Endothelial cell (in vitro differentiated cells): ENCODE measurements at places on chromosomes 4 and X.

- DNase-seq = no peak
These were observed 1898.4 kb downstream of the STIM2 start for GRCh38 chr4:28759064-28759463.

GRCh38 chr4:139674875-139675550 is 9.4 kb downstream of the MGST2 start:
- no peak for DNase-seq

DNA sequence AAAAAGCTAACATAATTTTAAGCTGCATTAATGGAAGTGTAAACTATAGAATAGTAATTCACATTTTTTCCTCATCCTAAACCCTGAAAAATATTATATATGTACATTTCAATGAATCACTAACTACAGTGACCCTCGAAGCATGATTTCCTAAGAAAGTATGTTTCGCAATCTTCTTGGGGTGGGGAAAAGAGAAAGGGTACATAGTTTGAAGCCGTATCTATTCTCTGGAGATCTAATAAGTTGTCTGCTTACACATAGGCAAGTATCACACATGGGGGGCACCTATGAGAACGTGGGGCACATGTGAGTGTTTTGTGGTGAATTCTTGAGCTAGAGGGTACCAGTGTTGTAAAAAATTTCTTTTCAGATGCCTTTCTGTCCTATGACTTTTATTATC is 71.2 kb downstream of the JADE1 start:
- no peak for DNase-seq

DNA sequence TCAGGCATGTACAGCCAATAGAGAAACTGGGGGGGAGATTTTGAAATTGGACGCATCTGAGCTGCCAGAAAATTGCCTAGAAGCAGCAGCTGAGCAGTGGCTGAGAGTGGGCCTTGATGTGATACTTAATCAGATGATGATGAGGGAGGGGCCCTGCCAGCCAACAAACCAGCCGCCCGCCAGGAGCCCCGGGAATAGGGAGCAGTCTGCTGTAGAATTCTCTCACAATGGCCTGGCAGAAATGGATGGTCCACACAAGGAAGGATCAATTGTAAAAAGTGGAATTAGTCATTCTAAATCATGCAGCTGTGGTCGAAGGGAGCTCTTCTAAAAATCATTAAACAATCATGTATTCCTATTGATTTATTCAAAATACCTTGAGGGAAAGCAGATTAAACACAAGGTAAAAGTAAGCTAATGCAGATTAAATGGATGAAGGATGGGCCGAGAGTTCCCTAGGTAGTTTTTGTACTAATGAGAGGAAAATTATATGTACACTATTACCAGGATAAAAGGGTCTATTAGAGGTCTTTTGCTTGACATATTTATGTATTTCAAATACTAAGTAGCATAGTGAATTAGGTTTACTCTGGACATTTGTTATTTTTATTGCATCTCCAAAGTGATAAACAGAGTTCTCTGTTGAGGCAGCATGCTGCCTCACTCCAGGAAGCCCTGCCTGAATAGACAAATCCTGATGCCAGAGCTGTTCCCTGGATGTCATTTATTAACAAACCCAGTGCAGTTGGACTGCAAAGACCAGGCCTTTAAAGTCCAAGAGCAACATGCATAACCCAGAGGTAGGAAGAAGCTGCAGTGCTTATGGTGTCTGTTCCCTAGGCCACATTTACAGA is 91.3 kb downstream of the NKX6-1 start:
- no peak for DNase-seq

- DNase-seq = no peak
These were observed 73.8 kb downstream of the KDM6A start for GRCh38 chrX:44946771-44947170.

- DNase-seq = no peak
These were observed 158.0 kb downstream of the SH2D1A start for GRCh38 chrX:124504111-124504983.

- DNase-seq = no peak
These were observed 212.5 kb upstream of the PSAPL1 start for GRCh38 chr4:7647186-7647585.

DNA sequence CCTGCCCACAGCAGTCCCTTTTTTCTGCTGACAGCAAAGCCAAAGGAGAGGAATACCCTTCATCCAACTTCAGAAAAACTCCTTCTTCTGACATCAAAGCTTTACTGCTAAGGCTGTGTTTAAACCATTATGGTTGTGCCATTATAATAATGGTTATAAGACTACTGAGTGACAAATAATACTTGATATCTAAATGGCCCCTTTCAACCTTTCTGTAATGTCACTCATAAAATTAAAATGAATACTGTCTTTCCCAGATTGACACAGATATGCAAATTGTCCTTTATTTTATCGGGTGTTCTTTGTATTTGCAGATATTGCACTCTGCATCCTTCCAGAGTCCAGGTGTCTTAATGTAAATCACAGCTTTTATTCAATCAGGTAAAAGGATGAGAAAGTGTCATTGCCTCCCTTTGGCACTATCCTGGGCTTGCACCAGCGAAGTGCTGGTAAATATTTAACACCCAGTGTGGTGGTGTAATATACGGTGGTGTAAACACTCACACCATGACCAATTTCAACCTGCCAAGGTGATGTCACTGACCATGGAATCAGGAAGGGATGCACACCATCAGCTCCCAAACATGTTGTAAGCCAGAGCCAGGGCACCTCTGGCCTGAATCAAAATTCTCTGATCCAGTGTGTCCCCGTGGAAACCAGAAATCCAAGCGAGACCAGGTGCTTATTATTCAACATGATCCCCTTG is 139.4 kb upstream of the TENM3 start:
- no peak for DNase-seq

- no peak for DNase-seq
These were observed 145.1 kb downstream of the TBL1X start for GRCh38 chrX:9609987-9610386.

DNA sequence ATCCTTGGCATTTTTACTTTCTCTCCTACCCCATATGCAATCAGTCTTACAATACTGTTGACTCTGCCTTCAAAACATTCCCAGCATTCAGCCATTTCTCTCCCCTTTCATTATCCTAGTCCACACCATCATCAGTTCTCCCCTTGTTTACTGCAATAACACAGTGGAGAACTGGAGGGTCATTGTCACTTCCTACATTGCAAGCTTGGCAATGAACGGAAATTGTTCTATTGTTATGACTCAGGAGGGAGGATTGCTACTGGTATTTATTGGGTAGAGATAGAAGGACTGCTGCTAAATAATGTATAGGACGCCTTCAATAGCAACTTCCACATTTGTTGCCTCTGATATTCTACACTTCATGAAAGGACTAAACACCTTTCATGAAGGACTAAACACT is 231.8 kb downstream of the BANK1 start:
- no peak for DNase-seq

DNA sequence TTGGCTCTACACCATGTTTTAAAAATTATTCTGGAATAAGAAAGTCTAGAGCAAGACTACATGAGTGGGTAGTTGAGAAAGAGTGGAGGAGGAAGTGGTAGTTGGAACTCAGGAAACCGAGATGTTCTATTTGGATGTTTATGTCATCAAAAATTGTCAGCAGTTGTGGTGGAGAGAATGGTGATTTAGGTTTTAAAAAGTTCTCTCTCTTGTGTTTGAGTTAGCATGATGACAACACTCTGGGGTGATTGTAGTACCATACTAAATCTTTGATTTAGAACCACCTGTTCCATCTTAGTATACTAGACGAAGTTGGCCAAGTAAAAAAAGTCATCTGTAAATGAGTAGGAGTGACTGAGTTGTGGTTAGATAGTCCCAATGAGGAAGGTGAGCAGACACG is 40.7 kb downstream of the KLHL2 start:
- DNase-seq = no peak

DNA sequence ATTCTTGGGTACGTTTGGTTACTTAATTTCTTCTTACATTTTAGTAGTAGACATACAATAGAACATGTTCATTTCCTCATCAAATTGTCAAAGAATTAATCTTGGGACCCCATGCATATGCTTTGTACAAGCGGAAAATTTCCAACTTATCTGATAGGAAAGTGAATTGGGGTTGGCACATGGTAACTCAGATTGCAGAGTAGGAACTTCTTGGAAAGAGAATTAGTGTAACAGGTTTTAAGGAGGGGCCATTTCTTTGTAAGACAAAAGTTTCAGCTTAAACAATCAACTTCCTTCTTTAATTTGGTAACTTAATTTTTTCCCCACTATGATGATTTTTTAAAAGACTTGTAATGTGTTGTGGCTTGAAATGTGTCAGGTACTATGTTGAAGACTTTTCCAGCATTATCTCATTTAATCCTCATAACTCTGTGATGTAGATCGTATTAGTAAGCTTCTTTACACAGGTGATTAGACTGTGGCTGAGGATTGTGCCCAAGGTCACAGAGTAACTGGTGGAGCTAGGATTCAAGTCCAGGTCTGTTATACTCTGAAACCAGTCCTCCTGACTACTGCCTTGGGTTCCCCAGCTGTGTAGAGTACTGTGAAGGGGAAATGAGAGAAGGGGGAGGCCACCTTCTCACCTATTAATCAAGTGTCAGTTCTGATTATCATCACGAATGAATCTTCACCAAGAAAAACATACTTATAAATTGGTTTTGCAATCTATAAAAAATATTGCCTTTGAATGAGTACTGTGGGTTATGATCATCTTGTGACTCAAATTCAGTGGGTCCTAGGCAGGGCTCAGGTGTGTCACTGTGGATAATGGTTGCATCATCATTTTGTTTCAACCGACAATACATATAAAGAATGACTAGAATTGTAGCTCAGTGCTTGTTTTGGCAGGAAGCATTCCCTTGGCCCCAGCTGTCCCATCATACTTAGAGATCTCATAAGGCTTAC is 4.3 kb downstream of the GK start:
- DNase-seq = no peak

DNA sequence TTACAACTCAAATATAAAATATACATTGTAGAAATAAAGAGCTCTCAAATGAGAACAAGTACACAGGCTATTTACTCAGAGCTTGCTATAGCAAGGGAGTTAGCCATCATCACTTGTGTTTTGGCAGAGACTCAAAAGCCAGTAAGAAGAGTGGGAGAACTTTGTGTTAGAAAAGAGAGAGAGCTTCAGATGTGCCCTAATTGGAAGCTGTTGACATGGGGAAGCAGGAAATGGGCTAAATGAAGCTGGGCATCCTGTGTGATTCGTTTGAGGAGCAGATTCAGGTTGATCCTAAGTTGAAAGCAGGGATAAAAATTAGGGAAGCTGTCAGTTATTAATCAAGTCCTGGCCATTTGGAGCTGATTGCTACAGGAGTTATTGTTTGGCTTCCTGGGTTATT is 207.4 kb upstream of the MAOA start:
- DNase-seq = no peak

DNA sequence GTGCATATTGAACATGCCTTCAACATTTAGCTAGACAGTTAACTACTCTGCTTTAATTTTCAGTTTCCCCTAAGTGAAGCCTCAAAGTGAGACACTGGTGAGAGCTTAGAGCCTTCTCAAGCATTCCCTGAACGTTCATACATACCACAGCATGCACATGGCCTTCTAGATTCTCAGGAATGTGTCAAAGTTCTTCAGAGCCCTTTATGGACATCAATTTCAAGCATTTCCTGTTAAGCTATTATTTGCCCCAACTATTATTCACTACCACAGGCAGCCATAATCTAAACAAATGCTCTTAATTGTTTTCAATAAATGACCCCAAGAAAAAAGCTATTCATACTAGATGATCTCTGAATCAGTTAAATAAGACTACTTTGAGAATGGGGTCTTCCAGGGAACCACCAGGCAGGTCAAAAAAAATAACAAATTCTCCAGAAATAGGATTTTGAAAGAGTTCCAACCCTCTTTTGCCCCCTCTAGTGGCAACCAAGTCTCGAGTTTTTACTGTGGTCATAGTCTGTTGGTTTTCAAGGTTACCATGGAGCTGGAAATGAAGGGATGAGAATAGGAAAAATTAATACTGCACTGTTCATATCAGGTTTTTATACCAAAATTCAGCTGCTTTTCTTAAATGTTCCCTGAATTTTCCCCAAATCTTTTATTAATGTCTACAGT is 235.4 kb downstream of the RAB28 start:
- DNase-seq = peak; percentile 9

GRCh38 chrX:47172549-47172948 is 21.1 kb upstream of the UBA1 start:
- DNase-seq = no peak

GRCh38 chr4:80006935-80007744 is 65.9 kb downstream of the ANTXR2 start:
- no peak for DNase-seq

DNA sequence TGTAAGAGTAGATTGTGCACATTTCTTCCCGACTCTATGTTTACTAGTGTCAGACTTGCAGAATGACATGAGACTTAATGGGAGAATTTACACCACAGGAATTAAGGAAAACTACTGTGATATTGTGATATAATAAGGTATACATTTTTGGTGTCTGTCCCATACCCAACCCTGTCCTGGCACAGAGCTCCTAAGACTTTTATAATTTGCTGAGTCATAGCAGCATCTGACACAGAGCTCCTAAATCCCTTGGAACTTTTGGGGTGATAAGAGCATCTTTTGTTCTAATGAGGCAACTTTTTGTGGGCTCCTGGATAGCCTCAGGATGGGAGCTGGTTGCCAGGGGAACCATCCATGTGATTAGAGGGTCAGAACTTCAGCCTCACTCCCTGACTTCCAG is 1607.0 kb downstream of the RPA4 start:
- DNase-seq = no peak

- no peak for DNase-seq
These were observed 113.6 kb downstream of the NFKB1 start for GRCh38 chr4:102614801-102615200.

DNA sequence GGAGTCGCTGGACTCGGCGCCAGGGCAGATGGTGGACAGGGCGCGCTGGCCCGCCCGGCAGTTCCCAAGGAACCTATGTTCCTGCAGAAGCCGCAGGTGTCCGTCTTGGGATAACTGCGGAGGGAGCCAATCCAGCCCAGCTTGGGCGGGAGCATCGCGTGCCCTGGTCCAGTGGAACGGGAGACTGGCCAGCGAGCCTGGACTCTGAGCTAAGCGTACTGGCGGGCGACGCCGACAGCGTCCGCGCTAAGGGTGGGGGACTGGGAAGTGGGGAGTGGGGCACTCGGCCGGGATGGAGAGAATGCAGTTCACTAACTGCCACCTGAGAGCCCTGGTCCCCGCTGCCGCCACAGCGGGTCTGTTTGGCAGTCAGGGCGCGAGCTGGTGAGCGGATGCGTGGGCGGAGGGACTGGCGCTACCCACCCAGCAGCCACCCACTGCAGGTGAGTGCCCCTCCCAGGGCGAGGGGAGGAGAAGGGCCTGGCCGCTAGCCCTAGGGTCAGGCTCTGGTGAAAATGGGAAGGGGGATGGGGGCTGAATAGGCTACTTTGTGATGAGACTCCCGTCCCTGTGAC is 1.3 kb upstream of the MAMLD1 start:
- DNase-seq = peak; percentile 3

GRCh38 chrX:15301924-15302323 is 13.5 kb downstream of the ASB11 start:
- no peak for DNase-seq

DNA sequence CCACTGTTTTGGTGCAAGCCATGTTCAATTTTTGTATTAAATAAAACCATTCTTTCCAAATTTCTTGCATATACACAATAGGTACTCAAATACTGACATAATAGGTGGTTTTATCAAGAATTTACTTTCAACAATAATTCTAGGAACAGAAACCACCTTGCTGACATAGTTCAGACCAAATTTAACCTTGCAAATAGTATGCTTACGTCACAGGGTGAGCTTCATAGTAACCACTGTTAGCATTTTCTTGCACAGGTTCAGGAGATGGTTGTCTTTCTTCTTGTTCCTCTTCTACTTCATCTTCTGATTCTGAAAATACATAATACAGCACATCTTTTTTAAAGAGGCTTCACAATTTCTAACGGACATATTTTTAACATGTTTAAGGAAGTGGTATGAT is 17.6 kb downstream of the G3BP2 start:
- DNase-seq = no peak
